ENCODE measurements at places on chromosomes 5 and 9. TPM values are rescaled to one million over a fixed set of nuclear protein-coding genes. Genes with fewer than 3 reads are reported as not detected.

GRCh38 chr5:39755986-39756385 lies 331.2 kb upstream of the DAB2 start:
- no peak for DNase-seq

GRCh38 chr9:121557581-121558447 lies 58.2 kb upstream of the GGTA1 start:
- peak; percentile 29 for DNase-seq

DNA sequence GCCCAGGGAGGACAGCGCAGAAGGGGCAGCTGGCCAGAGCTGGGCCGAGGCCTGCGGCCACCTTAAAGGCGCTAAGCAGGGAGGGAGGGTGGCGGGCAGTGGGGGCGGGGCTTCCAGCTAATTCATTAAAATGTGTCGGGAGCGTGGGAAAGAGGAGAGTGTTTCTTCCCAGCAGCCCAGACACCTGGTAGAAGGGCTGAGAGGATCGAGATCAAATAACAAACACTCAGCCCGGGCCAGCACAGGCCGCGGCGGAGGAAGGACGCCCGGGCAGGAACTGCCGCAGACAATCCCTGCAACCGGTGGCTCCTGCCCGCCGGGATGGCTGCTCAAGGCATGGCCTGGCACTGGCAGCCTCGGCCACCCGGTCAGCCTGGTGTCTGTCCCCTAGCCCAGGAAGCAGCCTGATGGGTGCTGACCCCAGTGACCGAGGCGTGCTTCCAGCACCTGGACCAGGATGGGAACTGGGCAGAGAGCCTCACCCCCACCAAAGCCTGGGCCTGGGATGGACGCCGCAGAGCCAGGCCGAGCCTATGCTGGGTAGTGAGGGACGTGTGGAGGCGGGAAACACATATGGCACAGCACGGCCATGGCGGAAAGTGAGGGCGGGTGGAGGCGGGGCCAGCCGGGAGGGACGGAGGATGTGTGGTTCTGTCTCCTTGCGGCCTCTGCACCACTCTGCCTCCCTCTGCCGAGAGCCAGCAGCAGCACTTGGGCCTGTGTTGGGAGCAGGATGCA lies 3.2 kb upstream of the NRARP start:
- DNase-seq = peak; percentile 89

DNA sequence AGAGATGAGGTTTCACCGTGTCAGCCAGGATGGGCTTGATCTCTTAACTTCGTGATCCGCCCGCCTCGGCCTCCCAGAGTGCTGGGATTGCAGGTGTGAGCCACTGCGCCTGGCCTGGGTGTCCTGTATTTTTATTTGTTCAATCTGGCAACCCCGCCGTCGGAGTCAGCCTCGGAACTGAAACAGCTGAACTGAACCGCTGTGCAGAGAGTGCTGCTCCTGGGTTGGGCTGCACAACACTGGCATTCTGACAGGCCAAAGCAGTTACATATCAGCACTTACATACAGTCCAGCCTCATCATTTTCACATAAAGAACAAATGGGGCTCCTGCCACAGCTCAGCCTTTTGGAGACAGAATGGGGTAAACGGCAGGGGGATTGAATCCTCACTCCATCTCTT lies 185.6 kb downstream of the C9orf50 start:
- DNase-seq = no peak

- no peak for DNase-seq
Measured at GRCh38 chr5:132753135-132753987, 6.1 kb downstream of the CCNI2 start.

DNA sequence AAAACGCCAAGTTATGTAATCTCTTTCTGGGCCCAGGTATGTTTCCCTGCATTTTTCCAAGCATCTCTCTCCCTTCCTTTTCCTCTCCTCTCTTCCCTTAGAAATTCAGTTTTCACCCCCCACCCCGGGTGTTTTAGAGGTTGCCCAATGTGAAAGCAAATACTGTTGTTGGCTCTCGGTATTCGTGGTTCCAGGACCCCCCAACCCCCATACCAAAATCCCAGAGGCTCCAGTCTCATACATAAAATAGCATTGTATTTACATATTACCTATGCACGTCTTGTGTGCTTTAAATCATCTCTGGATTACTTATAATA lies 48.8 kb downstream of the ACER2 start:
- DNase-seq = no peak

GRCh38 chr5:124740991-124741583 lies 5.4 kb downstream of the ZNF608 start:
- DNase-seq = no peak

DNA sequence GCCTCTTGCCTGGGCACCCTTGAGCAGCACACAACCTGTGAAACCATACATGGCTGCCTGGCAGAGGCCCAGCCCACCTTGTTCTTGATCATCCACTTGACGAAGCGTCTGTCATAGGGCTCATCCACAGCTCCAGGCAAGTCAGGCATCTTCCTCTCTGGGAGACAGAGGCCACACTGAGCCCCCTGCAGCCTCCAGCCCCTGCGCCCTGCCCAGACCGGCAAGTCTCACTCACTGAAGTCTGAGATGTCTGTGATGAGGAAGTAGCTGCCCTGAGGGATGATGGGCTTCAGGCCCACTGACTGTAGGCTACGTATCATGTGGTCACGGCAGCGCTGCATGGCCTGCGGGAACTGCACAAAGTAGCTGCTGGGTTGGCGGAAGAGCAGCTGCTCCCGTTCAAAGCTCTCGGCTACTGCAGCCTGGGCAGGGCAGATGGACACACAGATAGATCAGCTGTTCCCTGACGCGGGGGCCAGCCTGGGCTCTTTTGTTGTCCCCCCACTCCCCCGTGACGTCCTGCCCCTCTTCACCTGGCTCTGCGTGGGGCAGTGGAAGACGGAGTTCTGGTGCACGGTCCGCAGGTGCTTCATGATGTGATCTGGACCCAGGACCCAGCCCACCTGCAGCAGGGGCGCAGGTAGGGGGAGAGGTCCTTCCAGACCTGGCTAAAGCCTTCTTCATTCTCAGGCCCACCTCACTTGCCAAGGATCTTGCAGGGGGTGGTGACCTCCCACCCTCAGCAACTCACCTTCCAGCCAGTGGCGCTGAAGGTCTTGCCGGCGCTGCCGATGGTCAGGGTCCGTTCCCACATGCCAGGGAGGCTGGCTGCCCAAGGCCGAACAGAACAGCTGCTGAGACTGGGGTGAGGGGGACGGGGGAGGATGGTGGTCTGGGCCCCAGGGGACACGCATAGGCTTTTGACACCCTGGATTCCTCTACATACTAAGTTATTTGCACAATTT lies 5.9 kb upstream of the SPOUT1 start:
- no peak for DNase-seq

Gene LOX
- total RNA-seq = 2.4 TPM

DNA sequence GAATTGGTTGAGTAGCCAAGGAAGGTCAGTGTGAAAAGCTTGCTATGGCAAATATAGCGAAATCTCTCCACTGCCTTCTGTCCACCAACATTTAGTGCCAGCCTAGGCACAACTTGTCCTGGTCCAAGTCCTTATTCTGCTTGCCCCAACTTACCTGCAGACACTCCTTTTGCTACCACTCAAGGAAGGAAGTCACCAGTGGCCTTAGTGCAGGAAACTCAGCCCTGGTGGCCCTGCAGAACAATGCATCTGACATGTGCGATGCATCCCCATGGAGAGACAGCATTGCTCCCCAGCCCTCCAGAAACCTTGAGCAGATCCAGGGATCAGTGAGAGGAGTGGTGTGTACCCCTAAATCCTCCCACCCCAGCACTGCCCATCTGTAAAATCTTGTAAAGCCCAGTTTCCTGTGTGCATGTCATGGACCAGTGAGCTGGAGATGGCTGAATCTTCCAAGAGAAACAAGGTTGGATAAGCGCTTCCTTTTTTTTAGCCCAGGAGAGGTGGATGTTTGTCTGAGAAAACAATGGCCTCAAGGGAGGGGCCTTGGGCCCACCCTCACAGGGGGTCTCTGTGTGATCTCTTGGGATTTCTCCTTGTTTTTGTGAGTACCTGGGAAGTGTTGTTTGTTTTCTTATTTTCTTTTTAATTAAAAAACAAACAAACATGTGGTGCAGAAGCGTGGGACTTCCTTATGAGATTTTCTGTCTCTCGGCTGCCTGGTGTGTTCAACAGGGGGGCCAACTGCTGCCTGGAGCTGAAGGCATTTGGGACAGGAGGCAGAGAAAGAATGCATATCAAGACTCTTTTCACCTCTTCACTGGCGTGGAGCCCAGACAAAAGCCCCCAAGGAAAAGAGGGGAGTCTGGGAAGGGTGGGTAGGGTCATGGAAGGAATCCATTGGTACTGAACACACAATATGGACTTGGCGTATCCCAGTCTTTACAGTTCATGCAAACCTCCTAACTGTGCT lies 3.6 kb downstream of the FOXI1 start:
- DNase-seq = no peak

- DNase-seq = no peak
Measured at GRCh38 chr5:39254671-39255070, 35.3 kb upstream of the FYB1 start.

- DNase-seq = no peak
Measured at GRCh38 chr9:34982361-34982760, 7.2 kb upstream of the DNAJB5 start.

Gene NIPAL4
- 0.84 TPM for total RNA-seq

- peak; percentile 25 for DNase-seq
Measured at GRCh38 chr9:38067859-38068681, 957 bp downstream of the SHB start.

Gene PDE8B
- total RNA-seq = 1.4 TPM

GRCh38 chr5:64654561-64654938 lies 35.8 kb upstream of the SHISAL2B start:
- DNase-seq = no peak

GRCh38 chr5:180830253-180831138 lies 27.9 kb upstream of the MGAT1 start:
- peak; percentile 76 for DNase-seq

- no peak for DNase-seq
Measured at GRCh38 chr9:118395415-118395814, 691.2 kb downstream of the TLR4 start.

- DNase-seq = no peak
Measured at GRCh38 chr9:123372766-123373446, 16.9 kb downstream of the CRB2 start.

Gene BNIP1
- 11.8 TPM for total RNA-seq

DNA sequence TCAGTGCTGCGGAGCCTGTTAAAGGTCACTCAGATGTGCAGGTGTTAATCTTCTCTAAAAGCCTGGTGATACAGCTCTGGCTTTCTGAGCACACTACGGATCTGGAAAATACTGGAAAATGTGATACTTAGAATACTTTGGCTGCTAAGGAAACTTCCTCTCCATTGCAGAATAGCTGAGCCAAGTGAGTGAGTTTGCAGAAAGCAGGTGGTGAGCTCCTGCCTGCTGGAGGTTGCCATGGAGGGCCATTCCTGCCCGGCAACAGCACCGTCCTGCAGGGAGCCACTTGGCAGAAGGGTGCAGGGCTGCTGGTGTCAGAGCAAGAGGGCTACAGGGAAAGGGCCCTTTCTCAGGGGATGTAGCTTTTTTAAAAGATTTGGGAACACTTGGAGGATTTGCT lies 40.7 kb downstream of the SECISBP2 start:
- DNase-seq = no peak

- DNase-seq = no peak
Measured at GRCh38 chr5:96973532-96974401, 37.9 kb downstream of the LNPEP start.

GRCh38 chr5:66169534-66169933 lies 25.4 kb downstream of the SREK1 start:
- no peak for DNase-seq

DNA sequence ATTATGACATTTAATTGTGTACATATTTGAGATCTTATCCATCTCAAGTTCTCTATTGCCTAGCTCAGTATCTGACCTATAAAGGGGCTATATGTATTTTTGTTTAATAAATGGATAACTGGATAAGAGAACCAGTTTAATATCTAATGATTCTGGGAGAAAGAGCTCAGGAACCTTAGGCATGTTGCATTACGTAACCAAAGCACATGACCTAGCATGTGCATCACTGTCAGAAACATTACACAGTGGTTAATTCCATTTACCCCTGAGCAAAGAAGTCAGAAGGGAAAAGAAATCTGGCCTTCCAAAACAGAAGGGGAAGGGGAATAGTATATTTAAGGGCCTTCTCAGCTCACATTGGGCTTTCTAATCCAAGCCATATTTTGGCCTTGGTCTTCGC lies 12.3 kb downstream of the PAPPA start:
- DNase-seq = no peak

- DNase-seq = peak; percentile 72
Measured at GRCh38 chr9:35960039-35960655, 2.2 kb upstream of the OR2S2 start.

DNA sequence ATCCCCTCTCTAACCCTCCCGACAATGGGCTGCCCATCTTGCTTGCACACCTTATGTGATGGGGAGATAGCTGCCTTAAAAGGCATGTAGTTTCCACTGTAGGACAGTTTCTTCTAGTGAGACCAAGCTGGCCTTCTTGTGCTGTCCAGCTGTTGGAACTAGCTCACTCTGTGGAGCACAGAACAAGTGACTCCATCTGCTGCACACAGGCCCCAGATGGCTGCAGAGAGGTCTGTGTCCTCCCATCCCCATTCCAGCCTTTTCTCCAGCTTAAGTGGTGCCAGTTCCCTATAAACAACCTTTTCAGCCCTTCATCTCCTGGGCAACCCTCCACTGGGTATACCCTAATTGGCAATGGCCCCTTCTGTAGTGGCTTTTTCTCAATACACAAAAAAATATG lies 18.7 kb upstream of the PSD2 start:
- no peak for DNase-seq

DNA sequence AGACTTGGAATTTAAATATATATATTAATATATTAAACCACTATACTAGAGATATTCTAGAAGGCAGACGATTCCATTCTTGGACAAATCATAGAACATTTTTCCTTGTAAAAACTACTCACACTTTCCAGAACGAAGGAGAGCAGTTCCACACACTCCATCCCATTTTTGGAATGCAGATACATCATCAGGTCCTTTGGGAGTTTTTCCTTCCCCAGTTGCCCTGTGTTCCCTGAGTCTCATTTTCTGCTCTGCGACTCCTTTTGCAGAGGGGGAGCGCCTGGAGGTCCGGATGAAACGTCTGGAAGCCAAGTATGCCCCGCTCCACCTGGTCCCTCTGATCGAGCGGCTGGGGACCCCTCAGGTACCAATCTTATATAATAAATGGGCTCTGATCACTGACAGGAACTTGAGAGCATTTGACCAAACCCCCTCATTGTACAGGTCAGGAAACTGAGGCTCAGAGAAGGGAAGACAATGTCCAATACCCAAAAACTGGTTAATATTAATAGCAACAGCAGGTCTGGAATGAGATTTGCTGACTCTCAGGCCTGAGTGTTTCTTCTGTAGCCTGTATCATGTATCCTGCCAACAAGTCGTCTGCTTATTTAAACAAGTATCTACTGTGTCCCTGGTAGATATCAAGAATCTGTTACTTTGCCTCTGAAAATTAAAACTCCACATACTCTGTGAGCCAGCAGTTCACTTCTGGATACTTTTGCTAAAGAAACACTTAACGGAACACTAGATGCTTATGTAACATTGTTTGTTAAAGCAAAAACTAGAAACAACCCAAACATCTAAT lies 76.8 kb upstream of the NIPAL4 start:
- no peak for DNase-seq

Gene SLC4A9
- total RNA-seq = 0.31 TPM

GRCh38 chr5:142506756-142507155 lies 179.1 kb downstream of the FGF1 start:
- no peak for DNase-seq

Gene SLC6A19
- total RNA-seq = 5.8 TPM

Gene ABLIM3
- 4.3 TPM for total RNA-seq
